Amniotic stem cell (primary cell): ENCODE measurements at places on chromosomes 6 and 20.

DNA sequence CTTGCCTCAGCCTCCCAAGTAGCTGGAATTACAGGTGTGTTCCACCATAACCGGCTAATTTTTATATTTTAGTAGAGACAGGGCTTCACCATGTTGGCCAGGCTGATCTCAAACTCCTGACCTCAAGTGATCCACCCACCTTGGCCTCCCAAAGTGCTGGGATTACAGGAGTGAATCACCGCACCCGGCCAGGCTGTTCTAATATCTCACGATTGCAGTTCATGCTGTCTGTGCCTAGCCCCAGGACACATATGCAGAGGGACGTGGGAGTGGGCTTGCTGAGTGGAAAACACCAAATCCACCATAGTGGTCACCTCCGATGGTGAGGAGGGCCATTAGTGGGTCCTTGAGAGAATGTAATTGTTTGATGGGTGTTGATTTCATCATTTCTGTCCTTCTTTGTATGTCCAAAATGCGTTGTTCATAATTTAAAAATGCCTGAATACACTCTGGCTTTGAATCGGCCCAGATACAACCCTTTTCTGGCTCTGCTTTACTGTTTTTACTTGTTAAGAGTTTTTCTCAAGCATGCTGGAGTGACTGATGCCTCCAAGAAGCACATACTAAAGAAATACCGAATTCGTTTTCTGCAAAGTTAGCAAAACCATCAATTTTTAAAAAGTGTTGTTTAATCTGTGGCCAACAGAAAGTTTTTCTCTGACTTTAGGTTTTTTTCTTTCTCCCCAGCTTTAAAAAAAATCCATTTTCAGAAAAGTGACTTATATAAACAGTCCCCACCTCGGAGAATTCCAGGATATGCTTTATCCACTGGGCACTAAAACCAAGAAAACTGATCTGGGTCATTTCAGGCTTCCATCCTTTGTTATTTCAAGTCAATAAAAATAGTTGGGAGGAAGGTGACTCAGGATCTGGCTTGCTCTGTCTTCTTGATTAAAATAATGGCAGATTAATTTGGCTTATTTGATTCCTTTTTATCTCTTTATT, 18.8 kb upstream of the RALGAPA2 start:
- DNase-seq = no peak

DNA sequence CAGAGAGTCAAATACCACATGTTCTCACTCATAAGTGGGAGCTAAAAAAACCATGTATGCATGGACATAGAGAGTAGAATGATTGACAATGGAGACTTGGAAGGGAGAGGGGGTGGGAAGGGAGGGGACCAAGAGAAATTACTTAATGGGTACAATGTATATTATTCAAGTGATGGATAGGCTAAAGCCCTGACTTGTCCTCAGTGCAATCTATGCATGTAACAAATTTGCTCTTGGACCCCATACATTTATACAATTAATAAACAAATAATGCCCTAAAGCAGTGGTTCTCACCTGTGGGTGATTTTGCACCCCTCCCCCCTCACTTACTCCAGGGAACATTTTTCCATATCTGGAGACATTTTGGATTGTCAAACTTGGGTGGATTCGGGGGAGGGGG, 33.5 kb upstream of the NEDD9 start:
- no peak for DNase-seq

- DNase-seq = no peak
These were observed 93.5 kb downstream of the RPS12 start for GRCh38 chr6:132907914-132908313.

- DNase-seq = no peak
These were observed 20.0 kb downstream of the CD164 start for GRCh38 chr6:109362102-109362884.

GRCh38 chr20:8535403-8536261, 403.6 kb downstream of the PLCB1 start:
- no peak for DNase-seq

DNA sequence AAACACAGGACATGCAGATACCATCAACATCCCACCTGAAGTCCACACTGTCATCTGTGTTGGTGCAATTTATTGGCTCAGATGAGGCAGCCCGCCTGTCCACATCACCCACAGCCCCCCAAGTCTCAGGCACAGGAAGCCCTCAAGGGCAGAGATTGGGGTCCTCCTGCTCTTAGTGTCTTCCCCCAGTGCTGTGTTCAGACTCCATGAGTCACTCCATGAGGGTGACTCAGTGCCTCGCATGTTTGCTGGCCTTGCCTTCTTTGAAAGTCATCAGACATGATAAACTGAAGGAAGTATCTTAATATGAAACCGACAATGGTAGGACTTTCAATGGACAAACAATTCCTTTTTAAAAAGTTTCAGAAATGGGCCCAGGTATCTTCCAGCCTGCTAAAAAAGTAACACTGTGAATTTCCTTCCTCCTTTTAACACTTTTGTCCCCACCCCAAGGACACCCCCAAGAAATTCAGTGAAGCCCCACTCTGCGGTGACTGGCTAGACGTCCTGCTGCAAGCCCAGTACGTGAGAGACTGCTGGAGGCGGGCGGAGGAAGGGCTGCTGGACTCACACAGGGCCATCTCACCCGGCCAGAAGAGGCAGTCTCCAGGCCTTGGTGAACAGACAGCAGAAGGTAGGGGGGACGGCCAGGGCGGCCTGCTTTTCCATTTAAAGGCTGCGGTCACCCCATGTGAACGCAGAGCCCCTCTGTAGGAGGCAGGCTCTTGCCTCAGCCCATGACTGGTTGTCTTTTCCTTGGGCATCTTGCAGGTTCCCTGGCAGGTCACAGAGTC, 43.0 kb upstream of the KCNK16 start:
- DNase-seq = peak; percentile 22

DNA sequence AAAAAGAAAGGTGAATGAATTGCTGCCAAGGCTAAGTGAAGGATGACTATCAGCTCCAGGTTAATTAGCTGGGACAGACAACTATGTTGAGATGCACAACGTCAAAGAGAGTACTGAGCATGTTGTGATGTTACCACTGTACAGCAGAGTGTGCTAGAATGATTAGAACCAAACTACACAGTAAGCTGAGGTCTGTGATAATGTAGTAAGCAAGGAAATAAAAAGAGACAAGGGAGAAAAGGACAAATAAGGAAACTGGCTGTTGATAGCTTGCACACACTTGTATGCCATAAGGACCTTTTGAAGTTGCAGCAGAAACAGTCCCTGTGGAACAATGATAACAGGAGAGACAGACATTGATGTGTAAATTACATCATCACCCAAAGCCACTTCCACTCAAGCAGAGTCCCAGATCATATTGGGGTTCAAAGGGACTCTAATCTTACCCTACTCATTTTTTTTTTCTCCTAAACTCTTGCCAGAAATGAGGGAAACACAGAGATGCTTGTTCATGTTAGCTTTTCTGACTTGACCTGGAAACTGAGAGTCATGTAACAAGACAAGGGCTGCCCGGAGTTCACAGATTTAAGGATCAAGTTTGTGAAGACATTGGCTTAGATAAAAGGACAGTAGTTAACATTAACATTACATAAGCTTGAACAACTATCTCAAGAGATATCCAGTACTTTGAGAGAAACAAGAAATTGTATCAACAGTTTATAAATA, 189.9 kb downstream of the CENPW start:
- DNase-seq = no peak

DNA sequence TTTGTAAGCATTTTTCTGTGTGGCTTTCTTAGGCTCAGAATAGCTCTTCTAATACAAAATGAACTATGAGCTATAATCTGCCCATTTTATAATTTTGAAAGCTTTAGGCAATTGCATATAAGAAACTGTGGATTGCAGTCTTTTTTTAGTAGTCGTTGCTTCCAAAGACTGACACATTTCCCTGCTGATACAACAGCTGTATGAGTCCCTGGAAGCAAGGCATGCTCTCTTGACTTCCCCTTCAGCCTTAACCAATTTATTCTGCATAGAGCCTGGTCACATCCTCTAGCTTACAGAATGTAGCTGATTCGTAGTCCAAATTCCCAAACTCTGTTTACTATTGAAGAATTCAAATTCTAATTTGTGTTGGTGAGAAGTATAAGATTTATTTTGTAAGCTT, 155.3 kb upstream of the EYA4 start:
- no peak for DNase-seq

GRCh38 chr6:3841066-3841454, 8.1 kb upstream of the FAM50B start:
- DNase-seq = no peak

DNA sequence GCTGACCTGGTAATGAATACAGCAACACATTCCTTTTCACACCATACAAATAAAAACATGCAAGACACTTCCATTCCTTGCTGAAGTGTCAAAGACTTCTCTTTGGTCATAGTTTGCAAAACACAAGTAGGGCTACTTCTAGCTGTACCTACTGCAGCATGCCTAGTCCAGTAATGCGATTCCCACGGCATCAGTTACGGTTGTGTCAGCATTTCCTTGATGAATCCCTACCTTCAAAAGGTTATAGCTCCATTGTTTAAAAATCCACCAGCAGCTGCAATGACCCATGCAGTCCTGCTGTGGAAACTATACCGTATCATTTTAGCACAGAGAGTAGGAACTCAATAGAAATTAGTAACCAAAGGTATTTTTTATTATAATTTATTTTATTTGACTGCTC, 1371.5 kb downstream of the EPHA7 start:
- DNase-seq = no peak

DNA sequence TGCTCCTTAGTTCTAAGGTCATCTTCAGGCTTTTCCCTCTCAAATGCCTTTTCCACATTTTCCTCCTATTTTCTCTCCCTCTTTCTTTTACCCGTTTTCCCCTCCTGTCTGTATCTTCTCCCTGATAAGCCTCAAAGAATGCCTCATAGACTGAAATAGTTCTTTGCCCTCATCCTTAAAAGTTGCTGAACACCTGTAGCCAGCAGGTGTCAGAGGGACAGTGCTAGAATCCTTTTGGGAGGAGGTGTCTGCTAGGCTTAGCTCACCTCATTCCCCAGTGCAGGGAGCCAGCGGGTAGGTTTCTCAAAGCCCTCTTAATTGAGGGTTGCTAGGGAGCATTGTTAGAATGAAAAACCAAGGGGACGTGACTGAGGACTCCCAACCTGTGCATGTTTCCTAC, 204.0 kb downstream of the TSHZ2 start:
- no peak for DNase-seq

DNA sequence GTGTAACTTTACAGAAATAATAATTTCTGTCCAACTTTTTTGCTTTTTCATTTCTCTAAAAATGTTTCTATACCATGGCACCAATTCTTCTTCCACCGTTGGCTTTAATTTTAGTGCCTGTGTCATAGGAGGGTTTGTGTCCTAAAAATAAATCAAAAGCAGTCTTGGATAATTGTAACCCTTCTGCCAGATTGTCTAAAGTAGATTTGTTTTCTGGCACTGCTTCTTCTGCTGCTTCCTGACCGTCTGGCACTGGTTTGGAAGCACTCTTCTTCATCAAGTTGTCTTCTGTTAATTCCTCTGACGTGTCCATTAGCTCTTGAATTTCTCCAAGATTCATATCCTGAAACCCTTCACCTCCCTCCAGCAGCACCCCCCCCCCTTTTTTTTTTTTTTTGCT, 33.1 kb downstream of the SCAF8 start:
- no peak for DNase-seq

GRCh38 chr6:99184696-99185095, 164.8 kb downstream of the FAXC start:
- no peak for DNase-seq

- no peak for DNase-seq
These were observed 77.0 kb downstream of the CNBD2 start for GRCh38 chr20:36045373-36045714.

GRCh38 chr20:33803921-33804337, 7.2 kb upstream of the CHMP4B start:
- no peak for DNase-seq

- DNase-seq = no peak
These were observed 77.3 kb downstream of the TCP11 start for GRCh38 chr6:35063701-35064280.

GRCh38 chr6:17354700-17355403, 38.5 kb upstream of the CAP2 start:
- DNase-seq = no peak

DNA sequence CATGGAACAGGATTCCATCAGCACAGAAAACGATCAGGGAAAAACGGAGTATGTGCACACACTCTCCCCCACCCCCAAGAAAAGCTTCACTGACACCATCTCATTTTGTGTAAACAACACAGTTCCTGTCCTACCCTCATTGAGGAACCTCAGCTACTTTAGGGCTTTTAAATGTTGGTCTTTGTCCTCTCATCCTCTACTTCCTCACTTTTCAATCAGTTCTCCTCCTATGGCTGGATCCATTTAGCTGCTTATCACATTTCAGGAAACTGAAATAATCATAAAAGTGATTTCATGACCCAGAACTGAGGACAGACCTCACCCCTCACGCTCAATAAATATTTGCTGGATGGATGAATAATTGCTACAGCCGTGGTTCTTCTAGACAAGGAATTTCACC, 33.1 kb upstream of the PNRC1 start:
- DNase-seq = no peak

GRCh38 chr6:36443471-36444428, 950 bp downstream of the KCTD20 start:
- no peak for DNase-seq

DNA sequence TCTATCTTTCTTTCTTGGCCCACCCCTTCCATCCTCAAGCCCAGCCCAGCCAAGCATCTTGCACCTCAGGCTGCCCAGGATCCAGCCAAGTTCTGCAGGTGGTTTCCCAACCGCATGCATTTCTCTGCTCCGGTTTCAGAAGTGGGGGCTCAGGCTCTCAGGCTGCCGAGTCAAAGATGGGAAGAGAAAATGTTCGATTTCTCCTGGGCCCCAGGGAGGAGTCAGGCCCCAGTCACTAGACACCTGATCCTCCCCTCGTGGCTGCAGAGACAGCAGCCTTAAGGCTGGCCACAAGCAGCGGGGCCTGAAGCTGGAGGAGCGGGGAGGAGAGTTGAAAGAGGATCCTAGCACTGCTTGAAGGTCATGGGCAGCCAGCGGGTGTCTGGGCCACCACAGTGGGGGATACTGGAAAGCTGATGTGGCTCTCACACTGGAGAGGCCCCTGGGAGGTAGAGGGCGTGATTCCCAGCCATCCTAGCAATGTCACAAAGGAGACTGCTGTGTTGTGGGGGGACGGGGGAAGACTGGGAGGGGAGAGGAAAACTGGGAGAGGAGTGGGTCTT, 42.2 kb upstream of the ZFAND3 start:
- no peak for DNase-seq

- DNase-seq = no peak
These were observed 115.4 kb downstream of the CFAP61 start for GRCh38 chr20:20167698-20168097.

DNA sequence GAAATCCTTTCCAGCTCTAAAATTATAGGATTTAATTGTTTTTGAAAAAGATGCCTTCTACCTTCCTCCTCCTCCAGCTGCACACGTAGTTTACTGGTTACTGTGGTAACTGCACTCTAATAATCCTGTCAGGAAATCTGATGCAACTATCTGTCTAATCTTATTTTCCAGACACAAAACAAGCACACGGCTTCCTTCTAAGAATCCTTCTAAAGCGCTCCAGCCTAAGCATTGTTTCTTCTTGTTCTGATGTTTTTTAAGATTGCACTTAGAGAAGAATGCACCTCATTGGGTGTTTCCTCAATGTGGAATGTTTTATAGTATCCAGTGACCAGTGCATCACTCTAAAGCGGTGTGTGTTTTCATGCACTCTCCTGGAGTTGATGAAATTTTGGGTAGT, 63.6 kb downstream of the CARMIL1 start:
- peak; percentile 65 for DNase-seq
